Mucosa of gallbladder (tissue), 1 donor: ENCODE measurements at places on chromosomes 1 and 21.

DNA sequence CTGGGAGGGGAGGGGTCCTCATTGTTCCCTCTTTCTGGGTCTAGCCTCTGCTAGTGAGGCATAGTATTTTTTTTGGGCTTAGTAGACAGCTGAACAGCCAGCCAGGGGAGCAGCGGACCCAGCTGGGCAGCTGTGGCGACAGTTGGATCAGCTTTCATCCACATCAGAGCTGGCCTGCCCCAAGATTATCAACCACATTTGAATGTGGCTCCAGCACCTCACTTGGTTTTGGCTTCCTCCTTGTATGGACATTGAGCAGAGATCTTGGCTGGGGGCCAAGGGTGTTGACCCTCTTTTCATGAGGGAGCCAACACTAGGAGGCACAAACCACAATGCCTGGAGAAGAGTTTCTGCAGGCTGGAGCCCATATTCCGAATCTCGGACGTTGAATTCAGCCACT is 25.0 kb downstream of the WNT4 start:
- peak; percentile 69 for DNase-seq

DNA sequence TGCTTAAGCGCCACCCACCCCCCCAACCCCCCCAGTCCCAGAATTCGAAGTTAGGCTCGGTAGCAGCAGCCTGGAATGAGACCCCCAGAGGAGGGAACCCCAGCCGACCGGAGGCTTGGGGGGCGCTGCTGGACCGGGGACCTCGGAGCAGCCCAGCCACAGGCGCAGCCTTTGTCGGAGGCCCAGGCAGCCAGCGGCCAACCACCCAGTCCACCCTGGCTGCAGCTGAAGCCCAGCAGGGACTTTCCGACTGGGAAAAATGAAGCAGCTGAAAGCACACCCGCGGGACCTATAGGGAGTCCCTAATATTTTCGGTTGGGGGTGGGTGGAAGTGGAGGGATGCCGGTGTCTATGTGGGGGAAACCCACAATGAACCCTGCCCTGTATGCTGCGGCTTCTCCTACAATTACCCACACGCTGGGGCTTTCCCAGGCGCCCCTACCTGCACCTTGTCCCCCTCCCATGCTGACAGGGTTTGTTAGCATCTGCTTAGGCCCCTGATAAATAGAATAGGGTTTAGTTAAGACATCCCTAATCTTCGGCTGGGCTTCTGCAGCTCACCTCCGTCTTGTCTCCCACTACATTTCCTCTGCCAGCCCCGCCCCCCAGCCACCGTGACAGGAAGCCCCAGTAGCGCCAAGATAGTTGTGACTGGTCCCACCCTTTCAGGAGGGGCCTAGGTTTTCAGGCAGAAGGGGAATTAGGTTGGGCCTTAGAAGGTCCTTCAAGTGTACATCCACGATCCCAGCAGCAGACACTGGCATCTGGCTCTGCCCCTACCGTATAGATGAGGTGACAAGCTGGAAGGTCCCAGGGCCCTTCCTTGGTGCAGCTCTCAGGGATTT is 838 bp downstream of the CCDC28B start:
- peak; percentile 59 for DNase-seq

DNA sequence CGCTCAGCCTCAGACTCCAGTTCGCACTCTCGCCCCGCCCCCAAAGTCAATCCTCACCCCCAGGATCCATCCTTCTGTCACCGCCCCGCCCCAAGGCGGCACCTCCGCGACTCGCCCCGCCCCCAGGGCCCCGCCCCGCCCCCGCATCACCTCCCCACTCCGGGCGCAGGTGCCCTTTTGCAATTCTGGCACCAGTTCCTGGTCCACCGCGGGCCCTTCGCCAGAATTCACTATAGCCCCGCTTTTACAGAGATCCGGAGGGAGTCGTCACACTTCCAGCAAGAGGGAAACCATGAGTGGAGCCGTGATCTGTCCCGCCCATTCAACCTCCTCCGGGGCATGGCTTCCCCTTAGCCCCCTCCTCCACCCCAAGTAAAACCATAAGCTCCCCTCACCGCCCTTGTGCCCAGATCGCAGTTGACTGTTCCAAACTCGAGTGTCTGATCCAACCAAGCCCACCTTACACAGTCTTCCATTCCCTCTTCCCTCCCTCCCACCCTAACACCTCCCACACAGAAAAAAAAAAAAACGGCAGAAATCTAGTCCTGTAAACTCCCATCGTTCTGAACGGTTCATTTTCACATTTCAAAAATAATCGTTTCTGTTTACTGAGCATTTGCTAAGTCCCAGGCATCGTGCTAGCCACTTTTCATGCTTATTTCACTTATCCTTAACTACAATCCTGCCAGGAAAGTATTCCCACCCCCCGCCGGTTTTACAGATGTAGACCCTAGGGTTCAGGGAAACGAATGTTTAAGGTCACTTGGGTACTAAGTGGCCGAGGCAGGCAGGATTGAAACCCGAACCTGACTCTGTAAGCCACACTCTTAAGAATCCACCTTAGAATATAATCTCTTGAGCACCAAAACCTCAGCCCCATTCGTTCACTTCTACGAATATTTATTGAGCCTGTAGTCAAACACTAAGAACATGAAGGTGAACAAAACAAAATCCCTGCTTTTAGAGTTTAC is 1.3 kb upstream of the DNAJC16 start:
- DNase-seq: peak; percentile 39

DNA sequence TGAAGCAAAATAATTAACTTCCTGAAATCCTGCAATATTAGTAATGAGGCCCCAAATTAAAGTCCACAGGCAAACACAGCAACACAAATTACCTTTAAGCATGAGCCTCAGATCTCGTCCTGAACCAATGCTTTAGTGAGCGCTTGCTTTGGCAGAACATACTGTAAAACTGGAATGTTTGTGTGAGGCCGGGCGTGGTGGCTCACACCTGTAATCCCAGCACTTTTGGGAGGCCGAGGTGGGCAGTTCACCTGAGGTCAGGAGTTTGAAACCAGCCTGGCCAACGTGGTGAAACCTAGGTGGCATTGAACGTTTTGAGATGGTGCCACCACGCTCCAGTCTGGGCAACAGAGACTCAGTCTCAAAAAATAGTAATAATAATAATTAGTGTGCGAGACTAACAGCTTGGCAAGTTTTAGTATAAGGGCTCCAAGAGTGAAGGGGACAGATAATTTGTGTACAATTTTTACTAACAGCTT is 17.8 kb downstream of the SFPQ start:
- DNase-seq: no peak
